ENCODE measurements at places on chromosomes 5 and 9.

GRCh38 chr5:72892846-72893245 lies 63.0 kb upstream of the FCHO2 start:
- no peak for DNase-seq

- no peak for DNase-seq
Measured at GRCh38 chr9:87527211-87527916, 29.7 kb downstream of the DAPK1 start.

GRCh38 chr5:152599096-152599495 lies 194.0 kb upstream of the NMUR2 start:
- no peak for DNase-seq

DNA sequence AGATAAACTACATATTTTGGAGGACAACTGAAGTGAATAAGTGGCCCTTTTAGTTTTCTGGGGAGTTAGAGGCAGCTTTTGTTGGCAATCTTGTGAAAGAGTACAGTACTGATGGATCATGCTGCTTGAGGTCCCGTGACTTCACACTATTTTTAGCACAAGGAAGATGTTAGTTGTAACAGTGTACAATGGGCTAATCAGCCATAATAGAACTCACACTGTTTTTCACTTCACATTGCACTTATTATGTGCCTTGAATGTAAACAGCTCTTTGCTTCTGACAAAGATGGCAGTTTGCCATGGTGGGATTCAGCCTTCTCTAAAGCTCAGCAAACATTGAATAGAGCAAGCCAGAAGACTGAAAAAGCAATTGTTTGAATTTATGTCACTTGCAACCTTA lies 176.7 kb upstream of the ZNF608 start:
- no peak for DNase-seq

GRCh38 chr5:135825373-135826220 lies 8.9 kb upstream of the SLC25A48 start:
- no peak for DNase-seq

DNA sequence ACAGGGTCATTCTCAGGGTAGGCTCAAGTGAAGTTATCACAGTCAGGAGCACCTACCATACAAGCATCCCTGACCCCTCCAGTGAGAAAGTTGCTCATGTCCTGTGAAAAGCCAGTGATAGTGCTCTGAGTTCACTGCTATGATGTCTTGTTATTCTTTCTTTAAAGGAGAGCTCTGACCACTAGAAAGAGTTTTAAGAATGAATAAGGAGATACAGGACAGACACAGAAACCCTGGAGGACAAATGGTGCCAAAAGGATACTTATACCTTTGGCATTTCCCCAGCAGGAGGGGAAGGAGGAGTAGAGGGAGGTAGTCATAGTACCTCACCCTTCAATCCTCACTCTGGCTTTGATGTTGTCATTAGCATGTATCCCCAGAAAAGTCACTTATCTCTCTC lies 84.0 kb upstream of the AGXT2 start:
- no peak for DNase-seq

DNA sequence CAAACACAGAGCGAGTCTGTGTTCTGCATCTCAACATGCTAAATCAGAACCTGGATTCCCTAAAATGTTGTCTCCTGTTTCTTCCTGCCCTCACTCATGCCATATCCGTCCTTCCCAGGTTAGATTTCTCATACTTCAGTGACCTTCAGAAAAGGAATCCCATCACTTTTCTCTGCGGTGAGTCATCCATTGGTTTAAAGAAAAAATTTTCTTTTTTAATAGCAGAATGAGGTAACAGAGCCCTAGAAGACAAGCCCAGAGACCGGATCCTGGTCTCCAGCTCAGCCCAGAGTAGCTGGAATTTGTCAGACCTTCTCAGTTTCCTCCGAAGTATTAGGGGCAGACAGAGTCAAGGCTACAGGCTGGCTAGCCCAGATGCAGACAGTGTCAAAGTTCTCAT lies 143.2 kb upstream of the DMRT1 start:
- DNase-seq, result no peak

DNA sequence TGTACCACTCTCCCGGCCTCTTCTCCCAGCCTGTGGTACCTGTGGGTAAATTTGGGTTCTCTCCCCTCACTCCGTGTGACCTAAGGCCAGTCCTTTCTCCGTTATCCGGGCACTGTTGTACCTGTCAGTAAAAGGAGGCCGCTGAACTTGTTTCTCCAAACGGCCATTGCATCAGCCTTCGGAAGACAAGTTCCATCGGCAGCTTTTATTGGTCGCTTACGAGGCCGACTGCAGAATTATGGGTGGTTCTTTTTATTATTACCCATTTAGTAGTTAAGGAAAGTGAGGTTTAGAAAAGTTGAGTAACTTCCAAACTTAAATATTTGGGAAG lies 558 bp downstream of the GRPEL2 start:
- no peak for DNase-seq

GRCh38 chr5:84130006-84130580 lies 254.6 kb downstream of the EDIL3 start:
- no peak for DNase-seq

- no peak for DNase-seq
Measured at GRCh38 chr9:131701789-131702337, 38.0 kb downstream of the RAPGEF1 start.

DNA sequence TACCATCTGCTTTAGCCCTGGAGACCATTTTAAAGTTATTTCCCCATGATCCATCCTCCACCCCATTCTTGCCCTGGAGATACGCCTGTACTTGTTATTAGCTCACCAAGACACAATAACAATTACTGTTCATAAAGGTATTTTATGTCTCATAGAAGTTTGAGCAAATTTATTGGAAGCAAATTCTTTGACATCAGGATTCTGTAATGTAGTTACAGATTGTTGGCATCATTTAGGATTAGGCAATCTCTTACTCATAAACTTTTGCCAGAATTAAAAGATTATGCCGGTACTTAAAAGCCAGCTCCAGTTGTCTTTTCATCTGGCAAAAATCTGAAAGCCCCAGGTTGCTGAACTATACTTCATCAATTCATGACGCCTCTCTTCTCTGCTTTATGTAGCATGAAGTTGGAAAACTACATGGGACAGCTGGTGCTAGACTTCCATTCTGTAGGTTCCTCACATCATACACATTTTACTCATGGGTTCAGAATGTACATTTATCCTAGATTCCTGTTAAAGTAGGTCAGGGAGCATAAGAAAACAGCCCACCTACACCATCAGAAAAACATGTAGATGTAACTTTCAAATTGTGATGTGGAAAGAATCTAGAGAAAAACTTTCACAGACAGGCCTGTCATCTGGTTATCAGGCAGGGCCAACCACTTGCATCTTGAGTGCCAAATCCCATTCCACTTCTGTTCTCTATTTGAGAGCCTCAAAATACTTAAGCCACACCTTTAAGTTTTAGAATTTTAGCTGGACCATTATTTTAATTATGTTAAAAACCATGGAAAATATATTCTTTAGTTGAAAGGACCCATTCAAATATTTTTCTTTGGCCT lies 14.0 kb downstream of the ATP10B start:
- DNase-seq, result no peak

DNA sequence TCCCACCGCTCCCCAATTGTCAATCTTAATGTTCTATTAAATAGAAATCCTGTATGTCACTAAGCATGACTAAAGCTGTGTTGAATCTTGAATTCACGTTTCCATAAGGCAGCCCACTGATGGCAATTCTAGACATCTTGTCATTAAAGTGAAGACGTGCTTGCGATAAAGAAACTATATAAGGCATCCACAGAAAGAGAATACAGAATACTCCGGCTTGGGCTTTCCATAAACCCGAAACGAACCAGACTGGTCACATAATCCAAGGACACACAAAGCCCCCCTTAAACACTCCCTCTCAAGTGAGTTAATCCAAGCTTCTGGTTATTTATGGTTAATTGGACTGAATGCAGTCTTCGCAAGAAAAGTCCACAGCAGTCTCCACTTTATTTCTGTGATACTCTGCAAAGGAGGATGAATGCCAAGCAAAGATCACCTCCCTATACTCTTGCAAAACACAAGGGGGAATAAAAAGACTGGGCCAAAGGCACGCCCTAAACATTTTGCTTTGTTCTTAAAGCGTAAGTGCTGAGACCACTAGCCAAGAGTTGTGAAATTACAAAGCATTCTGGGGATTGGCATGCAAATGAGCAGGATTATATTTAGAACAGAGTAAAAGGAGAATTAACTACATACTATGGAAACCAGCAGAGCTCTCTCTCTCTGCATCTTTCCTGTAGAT lies 54.7 kb downstream of the DPYSL3 start:
- no peak for DNase-seq

DNA sequence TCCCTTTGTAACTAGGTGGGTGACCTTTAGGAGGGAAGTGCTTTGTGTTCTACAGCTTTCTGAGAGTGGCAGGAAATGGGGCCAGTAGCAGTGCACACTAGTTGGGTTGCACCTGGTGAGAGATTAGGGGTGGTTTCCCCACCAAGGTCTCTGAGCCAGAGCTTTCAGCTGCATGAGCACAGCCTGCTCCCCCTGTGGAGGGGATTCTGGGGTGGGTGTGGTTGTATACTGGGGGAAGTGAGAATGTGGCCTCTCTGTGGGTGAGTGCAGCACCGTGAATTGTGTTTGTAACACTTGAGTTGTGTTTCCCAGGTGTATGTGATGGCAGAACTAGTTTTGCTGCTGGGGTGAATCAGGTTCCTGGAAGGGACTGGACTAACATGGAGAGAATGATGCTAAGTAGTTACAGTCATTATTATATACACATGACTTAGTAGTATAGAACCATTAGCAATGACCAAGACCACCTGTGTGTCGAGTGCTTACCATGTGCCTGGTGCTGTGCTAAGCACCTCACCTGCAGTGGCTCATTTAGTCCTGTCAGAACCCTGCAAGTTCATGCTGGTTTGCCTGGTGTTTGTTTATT lies 11.8 kb upstream of the CXXC5 start:
- no peak for DNase-seq

DNA sequence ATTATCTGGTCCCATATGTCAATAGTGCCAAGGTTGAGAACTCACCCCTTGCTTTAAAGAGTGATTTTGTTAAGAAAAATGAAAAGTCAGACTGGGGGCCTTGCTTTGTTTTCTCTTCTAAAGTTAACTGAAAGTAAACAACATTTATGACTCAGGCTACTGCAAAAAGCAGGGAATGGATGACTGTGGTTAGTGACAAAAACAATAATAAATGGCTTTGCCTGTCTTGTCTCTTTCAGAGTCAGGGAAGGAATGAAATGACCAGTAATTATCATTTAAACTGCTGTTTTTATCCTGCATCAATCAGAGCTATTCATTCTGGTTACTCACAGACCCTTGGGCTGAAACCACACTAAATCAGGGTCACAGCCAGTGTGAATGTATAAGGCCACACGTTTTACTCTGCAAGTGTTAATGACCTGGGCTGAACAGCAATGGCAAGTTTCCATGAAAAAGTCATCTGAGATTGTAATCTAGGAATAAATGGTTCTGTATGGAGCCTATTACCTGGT lies 112.2 kb downstream of the ZNF608 start:
- no peak for DNase-seq

GRCh38 chr9:126781186-126782052 lies 23.4 kb upstream of the ZBTB43 start:
- peak; percentile 81 for DNase-seq

DNA sequence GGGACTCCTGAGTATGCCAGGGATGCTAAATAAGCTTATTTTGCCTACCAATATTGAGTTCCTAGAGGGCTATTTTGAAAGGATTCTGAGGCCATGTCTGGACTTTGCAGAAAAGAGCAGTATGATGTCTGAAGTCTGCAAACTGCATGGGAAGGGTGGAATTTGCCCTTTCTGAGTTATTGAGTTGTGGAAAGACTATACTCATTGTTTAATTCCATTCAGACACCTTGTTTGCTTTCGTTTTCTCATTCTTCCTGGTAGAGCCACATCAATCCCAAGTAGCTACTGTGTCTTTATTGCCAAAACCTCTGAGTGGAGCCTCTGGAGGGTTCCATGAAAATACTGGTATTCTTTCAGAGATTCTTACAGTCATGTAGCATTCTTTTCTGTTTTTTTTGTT lies 50.9 kb upstream of the PPP1R2B start:
- DNase-seq, result no peak

- no peak for DNase-seq
Measured at GRCh38 chr5:80067531-80068245, 32.5 kb downstream of the THBS4 start.

GRCh38 chr5:82374637-82375036 lies 96.5 kb upstream of the RPS23 start:
- DNase-seq, result no peak

GRCh38 chr5:72093217-72093616 lies 14.1 kb upstream of the MAP1B start:
- DNase-seq, result peak; percentile 13

DNA sequence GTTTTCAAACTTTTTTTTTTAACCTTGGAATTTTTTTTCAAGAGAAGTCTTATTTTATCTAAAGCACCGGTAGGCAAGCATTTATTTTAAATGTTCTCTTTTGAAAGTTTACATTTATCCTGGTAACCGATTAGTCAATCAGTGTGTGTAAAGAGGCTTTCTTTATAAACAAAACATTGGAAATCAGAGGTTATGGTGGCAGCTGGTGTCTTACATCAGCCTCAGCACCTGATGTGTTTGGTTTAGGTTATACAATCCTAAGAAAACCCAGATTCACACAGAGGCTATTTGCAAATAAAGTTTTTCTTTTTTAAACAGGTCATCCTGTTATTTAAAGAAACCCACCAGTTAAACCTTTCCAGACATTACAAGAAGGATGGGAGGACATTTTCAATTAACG lies 173.3 kb upstream of the GDNF start:
- DNase-seq, result no peak

DNA sequence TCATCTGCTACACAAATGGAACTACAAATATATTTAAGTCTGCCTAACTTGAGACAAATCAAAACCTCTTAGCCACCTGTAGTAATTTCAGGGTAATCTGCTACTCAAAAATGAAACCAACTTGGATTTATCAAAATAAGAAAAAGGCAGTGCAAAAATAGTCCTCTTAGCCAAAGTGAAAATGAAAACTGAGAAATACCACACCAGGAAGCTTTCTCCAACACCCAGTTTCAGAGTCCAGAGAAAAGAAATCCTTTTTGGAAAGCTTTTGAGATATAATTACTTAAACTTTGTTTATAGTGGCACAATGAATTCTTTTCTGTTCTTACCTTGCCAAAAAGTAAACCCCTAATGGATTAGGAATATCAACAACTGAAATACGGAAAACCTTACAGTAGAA lies 990.4 kb downstream of the EFNA5 start:
- DNase-seq, result no peak

DNA sequence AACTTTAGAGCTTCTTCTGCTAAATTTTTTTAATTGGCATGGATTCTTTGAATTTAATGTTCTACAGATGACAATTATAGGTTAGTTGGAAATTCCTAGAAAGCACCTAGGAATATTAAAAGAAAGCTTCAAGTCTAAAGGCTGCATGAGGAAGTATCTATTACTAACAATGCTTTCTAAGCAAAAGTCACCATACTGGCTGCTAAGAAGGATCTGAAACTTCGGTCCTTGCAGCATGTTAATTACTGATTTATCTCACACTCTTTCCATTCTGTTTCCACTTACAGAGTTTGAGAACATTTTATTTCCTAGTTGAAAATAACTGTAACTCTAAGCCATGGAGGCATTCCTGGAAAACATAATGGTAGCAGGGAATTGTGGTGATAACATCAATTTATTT lies 8.4 kb downstream of the SEMA6A start:
- DNase-seq, result no peak
